Cardiac muscle cell (in vitro differentiated cells and primary cell): ENCODE measurements at places on chromosomes 6 and 20.

- DNase-seq, result no peak
Observed at GRCh38 chr6:64357430-64357829, 721.8 kb downstream of the PHF3 start.

GRCh38 chr20:29419378-29419777 is 1838.1 kb upstream of the DEFB115 start:
- no peak for DNase-seq

- DNase-seq, result peak; percentile 27
Observed at GRCh38 chr20:1824834-1825233, 70.4 kb upstream of the SIRPA start.

- no peak for DNase-seq
Observed at GRCh38 chr6:41442352-41442672, 103.9 kb upstream of the FOXP4 start.

- DNase-seq, result no peak
Observed at GRCh38 chr6:150841189-150841588, 24.3 kb upstream of the MTHFD1L start.

DNA sequence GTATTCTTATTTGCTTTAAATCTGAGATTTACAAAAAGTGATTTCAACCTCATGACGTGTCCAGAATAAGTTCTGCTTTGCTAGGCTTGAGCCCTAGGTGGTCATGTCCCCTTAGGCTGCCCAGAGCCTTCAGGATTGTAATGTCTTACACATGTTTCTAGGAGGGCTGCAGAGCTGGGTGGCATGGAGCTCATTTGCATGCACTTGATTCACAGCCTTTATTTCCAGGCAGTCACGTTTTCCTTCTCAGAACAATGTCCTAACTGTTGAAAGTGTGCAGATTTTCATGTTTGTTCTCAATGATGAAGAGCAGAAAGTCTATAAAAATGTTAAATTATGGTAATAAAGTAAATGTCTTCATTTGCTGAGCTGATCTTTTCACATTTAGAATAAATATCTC is 448.6 kb upstream of the SOX4 start:
- DNase-seq, result no peak

GRCh38 chr20:62511300-62511914 is 35.6 kb upstream of the GATA5 start:
- no peak for DNase-seq

DNA sequence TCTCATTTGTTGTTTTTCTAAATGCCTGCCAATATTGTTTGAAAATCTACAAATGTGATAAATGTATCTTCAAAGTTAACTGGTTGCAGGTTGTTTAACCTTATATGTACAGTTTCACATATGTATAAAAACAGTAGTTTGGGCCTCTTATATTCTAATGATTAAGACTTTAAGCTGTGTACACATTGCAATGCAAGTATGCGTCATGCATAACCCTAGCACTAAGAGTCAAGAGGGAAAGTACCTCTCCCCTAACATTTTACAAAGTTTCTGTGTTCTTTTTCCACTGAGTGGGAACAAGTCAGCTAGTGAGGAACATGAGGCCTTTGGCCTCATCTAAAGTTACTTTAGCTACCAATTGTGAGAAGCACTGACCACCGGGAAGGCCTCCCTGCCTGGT is 25.7 kb upstream of the MICB start:
- no peak for DNase-seq

DNA sequence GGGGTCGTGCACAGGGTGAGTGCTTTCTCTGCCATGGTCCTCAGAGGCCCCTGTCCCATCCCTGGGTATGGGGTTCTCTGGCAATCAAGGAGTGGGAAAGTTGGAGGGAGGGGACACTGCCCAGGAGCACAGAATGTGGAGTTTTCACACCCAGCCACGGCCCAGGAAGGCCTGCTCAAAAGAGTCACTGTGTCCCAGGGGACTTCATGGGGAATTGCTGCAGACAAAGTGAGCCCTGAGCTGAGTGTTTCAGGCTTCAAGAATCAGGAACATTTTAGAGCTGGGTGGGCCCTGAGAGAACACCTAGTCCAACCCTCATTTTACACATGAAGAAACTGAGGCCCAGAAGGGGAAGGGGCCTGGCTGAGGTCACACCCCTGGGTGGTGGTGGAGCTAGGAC is 5.7 kb downstream of the MAPK13 start:
- DNase-seq, result no peak

DNA sequence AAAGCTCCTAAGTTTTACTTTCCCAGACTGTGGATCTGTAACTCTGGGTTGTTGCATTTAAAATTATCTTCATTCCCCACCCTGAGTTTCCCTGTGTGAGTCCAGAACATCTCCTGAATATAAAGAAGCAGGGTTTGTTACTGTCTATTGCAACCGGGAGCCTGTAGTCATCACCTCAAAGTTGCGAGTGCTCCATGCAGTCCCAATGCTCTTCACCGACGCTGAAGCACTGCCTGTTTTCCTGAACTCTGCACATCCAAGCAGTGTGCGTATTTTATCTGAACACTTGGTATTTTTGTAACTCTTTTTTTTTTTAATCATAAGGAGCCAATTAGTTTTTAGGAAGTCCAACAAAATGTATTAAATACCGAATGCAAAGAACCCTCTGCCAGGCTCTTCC is 907 bp upstream of the HLA-B start:
- no peak for DNase-seq

- DNase-seq, result no peak
Observed at GRCh38 chr6:96467814-96468213, 53.8 kb upstream of the UFL1 start.

- no peak for DNase-seq
Observed at GRCh38 chr20:18072532-18072931, 14.8 kb upstream of the OVOL2 start.

GRCh38 chr6:378090-378957 is 13.2 kb upstream of the IRF4 start:
- no peak for DNase-seq

DNA sequence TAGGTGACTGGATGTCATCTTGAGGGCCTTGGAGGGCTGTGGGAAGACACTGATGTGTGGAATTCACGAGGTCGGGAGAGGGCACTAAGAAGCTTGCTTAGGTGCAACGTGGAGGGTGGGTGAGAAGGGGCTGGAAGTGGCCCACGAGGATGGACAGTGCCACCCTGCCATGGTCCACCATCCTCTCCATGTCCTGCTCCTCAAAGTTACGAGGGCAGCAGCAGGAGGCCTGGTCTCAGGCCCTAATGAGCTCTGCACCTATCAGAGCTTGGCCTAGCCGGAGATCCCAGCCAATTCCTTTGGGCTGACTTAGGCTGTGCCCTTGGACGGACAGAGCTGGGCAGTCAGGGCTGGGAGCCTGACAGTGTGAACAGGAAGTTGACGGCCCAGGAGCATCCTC is 27.8 kb upstream of the SCRT2 start:
- DNase-seq, result no peak
